ENCODE measurements at places on chromosomes 13 and 19.

DNA sequence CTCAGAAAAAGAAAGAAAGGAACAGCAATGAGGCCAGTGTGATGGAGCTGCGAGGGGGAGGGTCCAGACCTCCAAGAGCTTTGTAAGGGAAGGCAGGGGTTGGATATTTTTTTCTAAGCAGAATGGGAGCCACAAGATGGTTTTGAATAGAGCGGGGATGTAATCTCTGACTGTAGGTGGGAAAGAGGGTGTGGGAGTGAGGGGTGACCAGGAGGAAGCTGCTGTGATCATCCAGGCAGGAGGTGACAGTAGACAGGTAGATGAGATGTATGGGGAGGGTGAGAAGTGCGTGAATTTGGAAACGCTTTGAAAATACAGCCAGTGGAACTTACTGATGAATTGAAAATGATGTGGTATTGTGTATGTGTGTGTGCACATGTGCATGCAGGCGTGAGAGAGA, 7.4 kb downstream of the IFNL2 start:
- no peak for DNase-seq

- no peak for DNase-seq
Measured at GRCh38 chr13:50643060-50643459, 200.4 kb downstream of the DLEU7 start.

- no peak for DNase-seq
Measured at GRCh38 chr13:84417416-84417815, 535.1 kb upstream of the SLITRK1 start.

- no peak for DNase-seq
Measured at GRCh38 chr13:112105244-112105681, 38.3 kb downstream of the SOX1 start.

DNA sequence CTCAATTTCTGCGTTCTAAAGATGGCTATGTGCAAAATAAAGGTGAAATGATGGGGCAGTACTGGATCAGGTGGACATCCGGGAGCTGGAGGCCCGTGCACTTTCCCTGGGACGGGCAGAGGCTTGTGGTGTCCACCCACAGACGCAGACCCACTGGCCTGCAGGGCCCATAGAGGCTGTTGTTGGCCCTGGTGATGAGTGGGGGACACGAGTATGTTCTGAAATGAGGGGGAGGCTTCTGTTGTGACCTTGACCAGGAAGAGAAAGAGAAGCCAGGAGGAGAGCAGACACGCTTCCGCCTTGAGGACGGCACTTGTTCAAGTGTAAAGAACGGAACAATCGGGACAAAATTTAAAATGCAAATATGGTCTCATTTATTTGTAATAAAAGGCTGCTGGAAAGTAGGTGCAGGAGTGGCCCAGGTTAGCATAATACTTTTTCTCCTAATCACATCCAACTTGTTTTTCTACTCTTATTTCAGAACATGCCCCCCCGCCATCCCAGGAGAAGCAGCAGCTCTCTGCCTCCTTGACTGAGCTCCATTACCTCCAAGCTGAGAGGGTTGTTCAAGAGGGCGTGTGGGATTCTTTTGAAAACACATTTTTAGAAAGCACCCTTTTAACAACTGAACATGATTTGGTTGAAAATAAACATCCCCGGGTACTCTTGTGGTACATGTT, 27.1 kb downstream of the ATP11A start:
- DNase-seq: no peak

DNA sequence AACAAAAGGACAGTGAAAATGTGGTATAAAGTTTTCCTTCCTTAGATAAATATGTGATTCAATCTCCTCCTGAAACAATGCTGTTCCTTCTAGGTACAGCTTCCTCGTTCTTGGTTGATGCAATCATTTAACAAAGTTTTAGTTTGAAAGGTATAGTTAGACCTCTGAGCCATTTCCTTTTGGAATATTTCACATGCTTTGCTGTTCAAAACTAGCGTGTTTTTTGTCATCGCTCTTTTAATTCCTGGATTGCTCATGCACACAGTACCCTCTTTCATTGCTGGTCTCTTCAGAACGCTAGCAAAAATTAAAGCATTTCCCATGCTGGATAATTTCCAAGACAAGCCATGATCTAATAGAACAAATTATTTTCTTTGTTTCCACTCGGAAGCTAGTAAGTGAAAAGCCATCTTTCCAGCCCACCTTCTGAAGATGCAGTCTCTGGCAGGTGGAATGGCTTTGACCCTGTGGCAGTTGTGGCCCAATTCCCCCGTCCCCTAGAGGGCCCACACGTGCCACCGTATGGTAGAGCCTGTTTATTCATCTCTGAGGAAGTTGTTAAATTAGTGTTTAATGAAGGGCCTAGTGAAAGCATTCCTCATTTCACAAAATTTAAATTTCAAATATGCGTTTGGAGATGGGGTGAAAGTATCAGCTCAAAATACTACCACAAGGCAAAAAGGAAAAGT, 1040.6 kb upstream of the SLC10A2 start:
- DNase-seq: no peak

DNA sequence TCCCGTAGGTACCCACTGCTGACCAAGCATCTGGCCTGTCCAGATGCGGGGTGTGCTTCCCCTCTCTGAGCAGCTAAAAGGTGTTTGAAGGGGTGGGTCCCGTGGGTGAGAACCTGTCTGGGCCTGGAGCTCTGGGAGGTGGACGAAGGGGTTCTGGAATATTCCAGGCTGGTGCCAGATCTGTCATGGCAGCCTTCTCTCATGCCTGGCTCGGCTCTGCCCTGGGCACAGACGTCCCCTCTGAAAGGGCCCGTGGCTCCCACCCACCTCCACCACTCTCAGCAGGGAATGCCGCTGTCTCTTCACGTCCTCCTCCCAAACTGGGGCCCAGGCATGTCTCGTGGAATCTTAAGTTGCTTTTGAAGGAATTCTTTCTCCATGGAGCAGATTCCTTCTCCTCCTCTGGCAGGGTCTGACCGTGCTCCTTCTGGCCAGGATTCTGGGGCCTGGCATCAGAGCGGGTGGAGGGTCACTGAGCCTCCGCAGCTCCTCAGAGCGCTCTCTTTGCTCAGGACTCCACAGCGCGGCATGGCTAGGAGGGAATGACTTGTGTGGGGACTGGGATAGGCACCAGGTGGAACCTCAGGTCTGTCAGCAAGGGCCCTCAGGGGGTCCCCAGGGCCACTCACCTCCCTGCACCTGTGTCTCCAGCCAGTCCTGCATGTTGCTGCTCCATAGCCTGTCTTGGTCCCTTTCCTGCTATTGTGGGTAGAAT, 5.9 kb upstream of the MCF2L start:
- DNase-seq: no peak

DNA sequence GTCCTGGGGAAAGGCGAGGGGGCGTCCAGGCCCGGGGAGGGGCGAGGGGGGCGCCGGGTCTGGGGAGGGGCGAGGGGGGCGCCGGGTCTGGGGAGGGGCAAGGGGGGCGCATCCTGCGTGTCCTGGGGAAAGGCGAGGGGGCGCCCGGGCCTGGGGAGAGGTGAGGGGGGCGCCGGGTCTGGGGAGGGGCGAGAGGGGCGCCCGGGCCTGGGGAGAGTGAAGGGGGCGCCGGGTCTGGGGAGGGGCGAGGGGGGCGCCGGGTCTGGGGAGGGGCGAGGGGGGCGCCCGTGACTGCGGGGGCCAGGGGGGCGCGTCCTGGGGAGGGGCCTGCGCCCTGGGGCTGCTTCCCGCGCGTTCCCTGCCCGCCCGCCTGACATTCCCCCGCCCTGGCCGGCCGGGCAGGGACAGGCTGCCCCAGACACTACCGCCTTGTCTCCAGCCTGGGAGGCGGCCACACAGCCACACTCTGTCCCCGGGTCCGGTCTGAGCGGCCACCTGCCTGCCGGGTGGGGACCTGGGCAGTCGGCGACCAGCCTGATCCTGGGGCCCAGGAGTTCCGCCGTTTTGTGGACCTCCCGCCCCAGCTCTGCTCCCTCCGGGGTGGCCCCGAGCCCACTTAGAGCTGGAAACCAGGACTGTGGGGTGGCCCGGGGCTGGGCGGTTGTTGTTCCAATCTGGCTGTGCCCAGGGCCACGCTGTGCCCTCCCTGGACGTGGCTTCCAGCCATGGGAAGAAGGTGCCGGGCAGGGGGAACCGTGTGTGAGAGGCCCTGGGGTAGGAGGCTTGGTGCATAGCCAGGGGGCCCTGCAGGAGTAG, 11.8 kb downstream of the PALM start:
- DNase-seq: no peak

DNA sequence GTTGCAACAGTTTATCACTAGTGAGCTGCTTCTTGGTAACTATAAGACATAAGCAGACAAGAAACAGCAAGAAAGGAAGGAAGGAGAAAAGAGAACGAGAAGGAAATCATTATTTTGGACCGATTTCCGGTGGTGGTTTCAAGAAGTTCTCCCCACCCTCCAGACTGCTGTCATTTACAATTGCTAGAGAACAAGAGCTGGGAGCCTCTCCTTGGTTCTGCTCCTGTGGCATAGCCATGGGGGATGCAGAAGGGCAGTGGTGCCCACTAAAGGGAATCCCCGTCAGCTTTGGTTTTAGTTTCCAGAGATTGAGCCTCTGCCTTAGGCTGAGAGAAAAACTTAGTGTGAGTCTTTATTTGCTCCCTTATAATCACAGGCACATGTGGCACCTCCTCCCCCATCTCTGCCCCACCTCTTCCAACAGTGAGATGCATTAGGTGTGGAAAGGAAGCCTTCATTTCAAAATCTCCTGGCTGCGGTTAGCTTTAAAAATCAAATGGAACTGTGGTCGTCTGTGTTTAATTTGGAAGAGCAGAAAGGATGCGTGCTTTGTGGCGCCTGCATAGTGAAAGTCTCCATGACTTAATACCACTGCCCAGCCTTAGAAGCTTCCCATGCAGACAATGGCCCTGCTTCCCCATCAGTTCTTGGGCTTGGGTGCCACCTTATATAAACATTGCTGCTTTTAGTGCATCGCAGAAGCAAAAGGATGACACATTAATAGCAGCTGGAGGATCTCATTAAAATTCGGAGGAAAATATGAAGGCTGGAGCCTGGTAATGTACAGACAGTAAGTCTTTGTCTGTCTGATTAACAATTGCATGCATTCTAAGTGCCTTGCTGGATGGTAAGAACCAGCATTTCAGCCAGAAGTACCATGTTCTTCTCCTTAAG, 25.0 kb downstream of the LRCH1 start:
- DNase-seq: no peak

DNA sequence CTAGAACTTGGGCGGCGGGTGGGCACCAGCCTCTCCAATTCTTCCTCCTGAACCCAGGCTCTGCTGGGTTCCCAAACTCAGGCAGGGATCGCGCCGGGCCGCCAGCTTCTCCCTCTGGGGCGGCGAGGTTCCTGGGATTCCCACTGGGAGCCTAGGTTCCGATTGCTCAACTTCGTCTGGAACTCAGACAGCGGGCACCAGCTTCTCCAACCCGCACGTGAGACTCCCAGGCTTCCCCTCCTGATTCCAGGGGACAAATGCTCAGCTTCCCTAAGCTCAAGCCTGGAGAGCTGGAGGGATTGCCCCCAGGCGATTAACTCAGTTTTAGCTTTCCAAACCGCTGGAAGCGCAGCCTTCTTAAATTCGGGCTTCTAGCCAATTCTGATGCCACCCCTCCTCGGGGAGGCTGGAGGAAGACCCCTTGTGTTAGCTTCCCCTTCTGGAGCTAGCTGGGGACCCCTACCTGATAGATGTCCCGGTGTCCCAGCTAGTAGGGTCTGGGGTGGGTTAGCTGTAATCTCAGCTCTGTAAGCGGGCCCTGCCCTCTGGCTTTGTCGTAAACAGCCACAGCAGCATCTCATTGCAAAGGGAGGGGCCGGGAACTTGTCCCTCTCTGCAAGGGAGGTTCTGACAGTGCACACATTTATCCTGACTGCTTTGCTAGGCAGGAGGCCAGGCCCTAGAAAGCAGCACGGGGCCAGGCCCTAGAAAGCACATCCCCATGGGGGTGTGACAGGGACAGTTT, 671 bp downstream of the MCOLN1 start:
- no peak for DNase-seq

GRCh38 chr13:21673539-21673788, 2.6 kb downstream of the FGF9 start:
- peak; percentile 28 for DNase-seq

DNA sequence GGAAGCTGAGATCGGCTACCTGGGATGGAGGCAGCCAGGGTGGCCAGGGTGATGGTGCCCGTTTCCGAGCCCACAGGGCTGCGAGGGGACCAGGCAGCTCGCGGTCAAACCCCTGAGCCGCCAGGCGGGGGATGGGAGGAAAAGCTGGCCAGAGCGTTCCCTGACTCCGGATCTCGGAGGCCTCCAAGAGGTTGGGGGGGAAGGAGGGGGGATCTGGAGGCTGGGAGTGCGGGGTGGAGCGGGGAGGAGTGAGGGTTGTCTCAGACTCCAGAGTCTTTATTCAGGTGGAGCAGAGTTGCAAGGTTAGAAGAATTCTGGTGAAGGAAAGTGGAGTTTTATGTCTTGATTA, 1.1 kb downstream of the CACNG7 start:
- DNase-seq: no peak

GRCh38 chr19:43362179-43362578, 8.7 kb downstream of the CD177 start:
- no peak for DNase-seq

DNA sequence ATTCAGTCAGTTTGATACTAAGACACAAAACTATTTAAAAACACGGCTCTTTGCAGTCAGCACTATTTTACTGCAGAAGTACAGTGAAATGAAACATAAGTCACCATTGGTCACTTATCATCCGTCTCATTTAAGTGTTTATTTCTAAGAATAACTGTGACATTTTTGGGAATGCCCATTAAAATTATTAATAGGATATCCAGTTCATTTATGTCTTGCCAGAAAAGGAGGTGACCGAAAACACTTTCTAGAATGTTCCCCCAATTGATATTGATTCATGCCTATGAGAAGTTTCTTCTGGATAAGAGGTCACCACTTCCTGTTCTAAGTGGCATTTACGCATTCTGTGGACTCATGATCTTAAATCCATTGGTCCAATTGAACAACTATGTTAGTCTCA, 477.3 kb downstream of the LIG4 start:
- no peak for DNase-seq

- no peak for DNase-seq
Measured at GRCh38 chr13:63088226-63088625, 1672.6 kb upstream of the PCDH20 start.
